CD4-positive, alpha-beta memory T cell (primary cell): ENCODE measurements at places on chromosomes 1 and 21. TPM values are rescaled to one million over a fixed set of nuclear protein-coding genes. Genes with fewer than 3 reads are reported as not detected.

- no peaks in the 10 kb centered on the region for H3K27me3 ChIP-seq
- no peak overlapping the region for H3K27ac ChIP-seq
- peaks cover 66% of the 10 kb centered on the region for H3K4me1 ChIP-seq
- no peak overlapping the region for H3K4me3 ChIP-seq
Measured at GRCh38 chr21:31708541-31708940, 23.4 kb downstream of the SCAF4 start.

DNA sequence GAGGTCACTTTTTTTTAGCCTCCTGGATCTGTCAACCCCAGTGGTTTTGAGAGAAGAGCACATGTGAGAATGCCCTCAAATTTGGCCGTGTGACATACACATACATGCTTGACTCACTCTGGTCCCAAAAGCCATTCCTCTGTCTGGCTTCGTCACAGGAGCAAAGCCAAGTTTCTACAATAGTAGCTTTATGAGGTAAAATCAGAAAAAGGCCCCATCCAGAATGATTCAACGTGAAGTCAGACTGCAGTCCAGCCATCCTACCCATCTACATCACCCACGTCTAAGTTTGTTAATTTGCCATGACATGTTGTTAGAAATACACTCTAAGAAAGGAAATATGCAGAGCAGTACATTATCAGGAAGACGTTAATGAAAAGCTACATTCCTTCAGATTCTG is 245.2 kb downstream of the SDCCAG8 start:
- no peak overlapping the region for H3K27ac ChIP-seq
- no peak overlapping the region for H3K4me3 ChIP-seq
- DNase-seq: no peak
- no peaks in the 10 kb centered on the region for H3K27me3 ChIP-seq

Gene RGS1
- total RNA-seq: 12.0 TPM

Gene SPRR5
- total RNA-seq: not detected
